ENCODE measurements at places on chromosomes 4 and X.
A peak's percentile ranks its signal among the peaks of the same experiment; 100 is the strongest.

DNA sequence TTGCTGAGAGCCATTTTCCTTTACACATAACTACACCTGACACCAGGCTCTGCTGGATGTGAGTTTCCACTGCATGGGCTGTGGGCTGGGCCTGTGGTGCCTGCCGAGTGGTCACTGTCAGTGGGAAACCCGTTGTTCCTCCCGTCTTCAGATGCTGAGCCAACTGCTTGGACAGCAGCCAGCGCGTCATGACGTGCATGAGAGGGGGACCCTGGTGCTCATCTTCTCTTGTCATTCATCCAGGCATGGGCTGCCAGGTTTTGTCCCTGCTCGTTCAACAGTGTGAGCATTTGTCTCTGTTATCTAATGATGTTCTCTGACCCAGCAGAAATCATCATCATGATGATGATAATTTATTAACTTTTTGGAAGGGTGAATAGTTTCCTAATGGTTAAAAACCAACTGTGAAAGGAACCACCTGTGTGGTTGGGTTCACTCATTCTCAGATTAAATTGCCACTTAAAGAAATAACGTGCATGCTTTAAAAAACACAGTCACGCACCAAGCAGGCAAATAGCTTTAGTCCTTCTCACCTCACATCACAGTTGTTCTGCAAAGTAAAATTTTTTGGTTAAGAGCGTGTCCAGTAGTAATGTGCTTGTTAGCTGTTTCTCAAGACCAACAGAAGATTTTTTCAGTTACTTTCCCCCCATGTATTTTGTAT lies 19.9 kb upstream of the CLDN34 start:
- H3K27me3 ChIP-seq, result peaks cover 13% of the 10 kb centered on the region
- no peaks in the 10 kb centered on the region for H3K36me3 ChIP-seq
- no peak overlapping the region for H3K4me3 ChIP-seq
- no peak overlapping the region for H3K27ac ChIP-seq
- peaks cover 3% of the 10 kb centered on the region for H3K4me1 ChIP-seq

DNA sequence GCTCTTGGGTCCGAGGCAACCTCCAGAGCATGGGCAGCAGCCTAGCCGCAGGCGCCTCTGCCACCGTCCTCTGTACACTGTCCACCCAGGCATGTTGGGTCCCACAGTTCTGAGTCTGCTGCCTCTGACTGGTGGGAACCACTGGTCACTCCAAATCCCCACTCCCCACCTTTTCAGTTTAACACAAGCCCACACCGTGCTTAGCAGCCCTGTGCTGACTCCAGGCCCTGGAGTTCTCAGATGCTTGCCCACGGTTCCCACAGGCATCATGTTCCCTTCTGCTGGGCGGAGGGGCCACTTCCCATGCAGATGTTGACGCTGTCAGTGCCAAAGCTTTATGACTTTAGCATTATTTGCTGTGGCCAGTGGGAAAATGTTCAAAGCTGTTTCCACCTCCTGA lies 104.5 kb downstream of the SCD5 start:
- no peak overlapping the region for H3K4me3 ChIP-seq
- no peak overlapping the region for H3K27ac ChIP-seq
- H3K4me1 ChIP-seq, result no peaks in the 10 kb centered on the region

GRCh38 chrX:40465735-40466551 lies 114.8 kb upstream of the ATP6AP2 start:
- peak overlapping the region; percentile 47 for H3K27ac ChIP-seq
- H3K4me1 ChIP-seq, result peaks cover 17% of the 10 kb centered on the region

- H3K4me1 ChIP-seq, result peaks cover 32% of the 10 kb centered on the region
- H3K27me3 ChIP-seq, result no peaks in the 10 kb centered on the region
- peak overlapping the region; percentile 43 for H3K4me3 ChIP-seq
- H3K36me3 ChIP-seq, result no peaks in the 10 kb centered on the region
Measured at GRCh38 chr4:47533689-47534347, 48.7 kb downstream of the ATP10D start.

DNA sequence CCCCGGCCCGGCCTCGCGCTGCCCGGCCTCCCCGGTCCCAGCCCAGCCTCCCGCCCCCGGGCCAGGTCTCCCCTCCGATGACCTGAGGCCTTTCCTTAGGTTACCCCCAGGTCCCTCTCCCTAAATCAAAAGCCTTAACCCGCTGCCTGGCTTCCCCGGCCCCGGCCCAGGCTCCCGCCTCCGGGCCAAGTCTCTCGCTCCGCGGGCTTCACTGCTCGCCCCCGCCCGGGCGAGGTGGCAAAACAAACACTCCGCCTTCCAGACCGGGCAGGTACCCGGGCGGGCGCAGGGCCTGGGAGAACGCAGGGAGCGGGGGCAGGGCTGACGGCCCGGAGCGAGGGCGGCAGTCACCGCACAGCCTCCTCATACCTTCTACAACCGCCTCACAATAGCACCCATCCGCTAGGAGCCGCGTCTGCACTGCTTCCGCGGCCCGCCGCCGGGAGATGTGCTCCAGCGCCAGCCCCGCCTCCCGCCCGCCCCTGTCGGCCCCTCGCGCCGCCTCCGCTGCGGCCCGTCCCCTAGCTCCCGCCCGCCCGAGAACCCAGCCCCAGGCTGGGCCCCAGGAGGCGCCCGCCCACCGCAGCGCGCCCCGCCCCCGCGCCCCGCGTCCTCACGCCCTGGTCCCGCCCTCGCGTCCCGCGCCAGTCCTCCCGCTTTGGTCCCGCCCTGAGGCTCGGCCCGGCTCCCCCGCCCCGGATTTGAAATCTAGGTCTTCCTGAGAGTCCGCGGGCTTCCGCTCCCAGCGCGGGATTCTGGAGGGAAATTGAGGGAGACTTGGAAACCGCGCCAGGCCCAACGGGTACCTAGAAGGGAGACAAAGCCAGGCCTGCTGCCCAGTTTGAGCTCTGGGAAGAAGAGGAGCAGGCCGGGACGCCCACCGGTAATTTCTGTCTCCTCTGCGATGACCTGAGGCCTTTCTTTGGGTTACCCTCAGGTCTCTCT lies at the start of the genes CASP3 and PRIMPOL:
Gene CASP3, minus strand, starts transcription at position 422 of the 945 bp plus-strand sequence. CDS start 10,994 bp downstream, outside the sequence.
Gene PRIMPOL, plus strand, starts transcription at position 713 of the 945 bp plus-strand sequence. CDS start 7,403 bp downstream, outside the sequence.
- H3K27me3 ChIP-seq, result no peaks in the 10 kb centered on the region
- H3K27ac ChIP-seq, result peak within 1 kb of the TSS; percentile 98
- peaks cover 39% of the 10 kb centered on the region for H3K4me1 ChIP-seq
- peak within 1 kb of the TSS; percentile 98 for H3K4me3 ChIP-seq
- DNase-seq, result peak; percentile 91
- H3K36me3 ChIP-seq, result peaks cover 7% of the 10 kb centered on the region

DNA sequence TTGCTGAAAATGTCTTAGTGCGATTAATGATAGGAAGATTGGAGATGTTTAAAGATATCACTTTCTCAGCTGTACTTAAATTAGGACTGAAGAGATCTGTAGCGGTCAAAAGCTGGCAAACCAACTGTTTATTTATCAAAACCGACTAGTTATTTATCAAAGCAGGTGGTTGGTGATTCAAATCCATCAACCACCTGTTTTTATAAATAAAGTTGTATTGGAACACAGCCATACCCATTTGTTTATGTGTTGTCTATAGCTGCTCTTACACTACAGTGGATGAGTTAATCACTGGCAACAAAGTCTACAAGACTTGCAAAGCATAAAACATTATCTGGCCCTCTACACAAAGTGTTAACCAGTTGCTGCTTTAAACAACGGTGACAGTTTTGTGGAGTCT lies 76.8 kb downstream of the IL15 start:
- no peaks in the 10 kb centered on the region for H3K27me3 ChIP-seq
- no peak for DNase-seq

- H3K27me3 ChIP-seq, result no peaks in the 10 kb centered on the region
- H3K4me3 ChIP-seq, result no peak overlapping the region
- H3K4me1 ChIP-seq, result no peaks in the 10 kb centered on the region
- H3K36me3 ChIP-seq, result no peaks in the 10 kb centered on the region
Measured at GRCh38 chr4:12689457-12689856, 794.7 kb downstream of the RAB28 start.

- H3K27me3 ChIP-seq, result peaks cover 37% of the 10 kb centered on the region
- no peak overlapping the region for H3K27ac ChIP-seq
- H3K4me1 ChIP-seq, result peaks cover 4% of the 10 kb centered on the region
- no peak for DNase-seq
- H3K36me3 ChIP-seq, result peaks cover 2% of the 10 kb centered on the region
- H3K4me3 ChIP-seq, result no peak overlapping the region
Measured at GRCh38 chr4:140342620-140343019, 30.8 kb upstream of the SCOC start.

DNA sequence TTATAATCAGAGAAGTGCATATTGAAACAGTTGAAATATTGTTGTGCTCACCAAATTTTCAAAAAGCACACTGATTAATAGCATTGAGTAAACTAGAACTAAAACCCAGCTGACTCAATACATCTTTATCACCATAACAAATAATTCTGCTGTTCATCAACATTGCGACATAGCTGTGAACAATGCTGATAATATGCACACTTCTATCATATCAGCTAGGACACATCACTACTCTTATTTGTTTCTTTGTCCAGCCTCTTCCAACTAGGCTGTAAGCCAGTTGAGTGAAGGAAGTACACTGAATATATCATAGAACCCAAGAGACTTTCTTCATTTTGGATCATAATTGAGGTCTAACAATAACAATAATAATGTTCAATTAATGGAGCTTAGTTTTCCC lies 349.7 kb downstream of the IQCM start:
- H3K36me3 ChIP-seq, result no peaks in the 10 kb centered on the region
- H3K4me1 ChIP-seq, result no peaks in the 10 kb centered on the region
- no peak overlapping the region for H3K4me3 ChIP-seq
- no peak for DNase-seq
- H3K27me3 ChIP-seq, result no peaks in the 10 kb centered on the region
- H3K27ac ChIP-seq, result no peak overlapping the region

DNA sequence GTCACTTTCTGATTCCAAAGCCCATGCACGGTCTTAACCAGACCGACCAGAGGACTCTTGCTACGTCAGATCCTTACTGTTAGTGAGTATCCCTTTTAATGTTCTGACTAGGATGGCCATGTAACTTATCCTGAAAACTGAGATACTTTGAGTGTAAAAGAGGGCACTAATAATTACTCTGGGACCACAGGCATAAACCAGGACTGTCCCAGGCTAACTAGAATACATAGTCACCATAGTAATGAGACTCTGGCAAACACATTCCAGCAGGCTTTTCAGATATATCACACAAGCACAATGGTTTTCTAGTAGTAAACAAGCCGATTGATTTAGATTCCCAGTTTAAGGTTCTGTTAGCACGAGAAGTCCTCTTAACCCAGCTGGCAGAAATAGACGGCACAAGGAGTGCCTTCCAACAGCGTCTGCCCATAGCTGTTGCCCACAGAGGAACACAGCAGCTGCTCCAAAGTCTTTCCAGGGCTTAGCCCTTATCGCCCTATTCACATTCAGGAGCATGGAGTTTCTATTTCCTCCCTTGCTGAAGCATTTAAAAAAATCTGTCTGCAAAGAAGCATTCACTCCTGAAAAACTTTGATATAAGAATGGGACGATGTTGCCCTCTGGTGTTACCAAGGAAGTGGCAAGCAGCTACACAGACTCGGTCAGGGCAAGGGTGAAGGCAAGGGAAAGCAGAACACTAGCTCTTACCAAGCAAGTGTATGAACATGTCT lies 92.4 kb downstream of the CXCL13 start:
- H3K27ac ChIP-seq, result no peak overlapping the region
- no peaks in the 10 kb centered on the region for H3K27me3 ChIP-seq
- H3K36me3 ChIP-seq, result peaks cover 5% of the 10 kb centered on the region
- no peak for DNase-seq
- no peak overlapping the region for H3K4me3 ChIP-seq

GRCh38 chr4:27910227-27910626 lies 1049.6 kb downstream of the STIM2 start:
- H3K27me3 ChIP-seq, result no peaks in the 10 kb centered on the region
- no peaks in the 10 kb centered on the region for H3K4me1 ChIP-seq
- H3K36me3 ChIP-seq, result no peaks in the 10 kb centered on the region

DNA sequence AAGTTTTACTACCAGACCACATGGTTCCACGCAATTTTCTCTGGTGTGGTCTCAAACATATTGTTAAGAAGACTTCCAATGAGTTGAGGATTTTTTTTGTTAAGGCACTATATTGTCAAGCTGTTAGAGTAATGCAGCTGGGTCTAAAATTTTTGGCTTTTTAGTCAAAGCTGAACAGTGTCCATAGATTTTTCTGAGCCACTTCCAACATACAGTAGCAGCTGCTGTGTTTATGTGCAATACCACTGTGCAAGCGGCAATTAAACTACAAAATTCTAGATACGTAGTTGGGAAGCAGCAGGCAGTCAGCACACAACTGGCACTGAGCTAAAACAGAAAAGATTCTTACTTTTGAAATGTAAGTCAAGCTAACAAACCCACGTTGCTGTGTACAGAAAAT lies 1551.1 kb upstream of the AGA start:
- no peaks in the 10 kb centered on the region for H3K36me3 ChIP-seq
- no peak overlapping the region for H3K4me3 ChIP-seq
- no peak for DNase-seq
- H3K27ac ChIP-seq, result no peak overlapping the region
- no peaks in the 10 kb centered on the region for H3K27me3 ChIP-seq
- no peaks in the 10 kb centered on the region for H3K4me1 ChIP-seq

DNA sequence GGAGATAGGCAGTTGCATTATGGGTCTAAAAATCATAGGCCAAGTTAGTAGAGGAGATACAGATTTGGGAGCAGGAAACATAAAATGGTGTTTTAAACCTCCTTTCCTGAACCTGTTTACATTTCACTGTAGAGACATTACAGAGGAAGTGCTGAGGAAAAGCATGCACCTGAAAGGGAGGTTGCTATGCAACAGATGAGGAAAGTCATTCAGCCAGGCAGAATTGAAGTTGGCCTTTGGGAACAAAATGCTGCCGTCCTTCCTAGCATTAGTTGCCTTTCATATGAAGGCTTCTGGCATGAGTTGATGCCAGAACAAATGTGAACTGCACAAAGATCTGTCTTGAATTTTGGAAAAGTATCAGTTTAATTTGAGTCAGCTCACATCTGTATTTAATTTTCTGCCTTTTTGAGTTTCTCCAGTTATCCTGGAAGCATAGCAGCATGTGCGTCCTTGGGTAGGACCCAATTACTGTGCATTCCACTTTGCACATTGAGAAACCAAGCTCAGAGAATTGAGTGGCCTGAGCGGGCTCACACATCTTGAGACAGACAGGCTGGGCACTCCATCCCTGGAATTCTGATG lies 38.2 kb downstream of the MAGED1 start:
- H3K36me3 ChIP-seq, result no peaks in the 10 kb centered on the region
- DNase-seq, result no peak
- H3K4me3 ChIP-seq, result no peak overlapping the region
- H3K4me1 ChIP-seq, result no peaks in the 10 kb centered on the region

DNA sequence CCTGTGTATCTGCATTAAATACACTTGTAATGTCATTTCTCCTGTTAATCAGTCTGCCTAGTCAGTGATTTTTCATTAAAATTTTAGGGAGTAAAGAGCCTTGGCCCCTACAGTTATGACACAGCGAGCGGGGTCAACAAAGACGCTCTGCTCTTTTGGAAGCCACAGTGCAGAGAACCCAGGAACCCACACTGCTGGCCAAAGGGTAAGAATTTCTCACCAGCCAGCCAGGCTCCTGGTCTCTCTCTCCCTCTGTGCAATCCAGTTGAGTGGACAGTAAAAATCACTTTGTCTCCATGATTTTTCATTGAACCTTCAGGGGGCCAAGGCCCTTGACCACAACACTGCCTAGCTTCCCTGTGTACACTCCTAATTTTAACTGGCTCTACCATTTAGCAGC lies 52.8 kb downstream of the NLGN4X start:
- no peak for DNase-seq
- H3K4me3 ChIP-seq, result no peak overlapping the region
- no peaks in the 10 kb centered on the region for H3K4me1 ChIP-seq

Measured in T-helper 17 cell (primary cell).